ENCODE measurements at places on chromosomes 11 and 22.

DNA sequence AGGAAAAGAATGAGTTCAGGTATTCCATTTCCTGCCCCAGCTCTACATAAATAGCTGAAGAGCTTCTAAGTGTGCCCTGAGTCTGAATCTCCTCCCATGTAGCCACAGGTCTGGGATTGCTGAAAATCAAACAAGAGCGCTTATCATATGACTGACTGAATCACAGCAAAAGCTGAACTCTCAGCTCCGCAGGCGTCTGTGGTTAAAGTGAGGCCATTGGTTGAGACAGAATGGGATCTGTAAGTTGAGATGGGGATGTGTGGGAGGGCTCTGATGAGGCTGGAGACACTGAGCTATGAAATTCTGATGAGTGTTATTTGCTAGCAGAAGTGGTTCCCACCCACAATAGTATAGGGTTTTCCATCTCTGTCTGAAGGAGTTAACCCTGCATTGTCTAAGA lies 637.0 kb downstream of the OPCML start:
- no peak for DNase-seq

- DNase-seq, result no peak
These were observed 79.7 kb downstream of the SHANK2 start for GRCh38 chr11:71172680-71173079.

DNA sequence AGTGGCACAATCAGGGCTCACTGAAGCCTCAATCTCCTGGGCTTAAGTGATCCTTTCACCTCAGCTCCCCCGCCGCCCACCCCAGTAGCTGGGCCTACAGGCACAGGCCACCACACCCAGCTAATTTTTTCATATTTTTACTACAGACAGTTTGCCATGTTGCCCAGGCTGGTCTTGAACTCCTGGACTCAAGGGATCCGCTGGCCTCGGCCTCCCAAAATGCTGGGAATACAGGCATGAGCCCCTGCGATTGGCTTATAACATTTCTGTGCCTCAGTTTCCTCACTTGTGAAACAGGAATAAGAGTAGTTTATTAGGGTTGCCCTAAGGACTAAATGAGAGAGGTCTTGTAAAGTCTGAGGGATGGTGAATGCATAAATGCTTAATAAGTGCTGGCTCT lies 1.2 kb downstream of the VSTM5 start:
- DNase-seq, result no peak

- DNase-seq, result no peak
These were observed 160.3 kb upstream of the PDGFD start for GRCh38 chr11:104324276-104324675.

- DNase-seq, result no peak
These were observed 199.5 kb downstream of the TENM4 start for GRCh38 chr11:79241205-79241851.

- DNase-seq, result no peak
These were observed 143.5 kb upstream of the PLET1 start for GRCh38 chr11:112404112-112404511.

- DNase-seq, result peak; percentile 94
These were observed 3.1 kb downstream of the CDC42EP1 start for GRCh38 chr22:37563153-37564081.

DNA sequence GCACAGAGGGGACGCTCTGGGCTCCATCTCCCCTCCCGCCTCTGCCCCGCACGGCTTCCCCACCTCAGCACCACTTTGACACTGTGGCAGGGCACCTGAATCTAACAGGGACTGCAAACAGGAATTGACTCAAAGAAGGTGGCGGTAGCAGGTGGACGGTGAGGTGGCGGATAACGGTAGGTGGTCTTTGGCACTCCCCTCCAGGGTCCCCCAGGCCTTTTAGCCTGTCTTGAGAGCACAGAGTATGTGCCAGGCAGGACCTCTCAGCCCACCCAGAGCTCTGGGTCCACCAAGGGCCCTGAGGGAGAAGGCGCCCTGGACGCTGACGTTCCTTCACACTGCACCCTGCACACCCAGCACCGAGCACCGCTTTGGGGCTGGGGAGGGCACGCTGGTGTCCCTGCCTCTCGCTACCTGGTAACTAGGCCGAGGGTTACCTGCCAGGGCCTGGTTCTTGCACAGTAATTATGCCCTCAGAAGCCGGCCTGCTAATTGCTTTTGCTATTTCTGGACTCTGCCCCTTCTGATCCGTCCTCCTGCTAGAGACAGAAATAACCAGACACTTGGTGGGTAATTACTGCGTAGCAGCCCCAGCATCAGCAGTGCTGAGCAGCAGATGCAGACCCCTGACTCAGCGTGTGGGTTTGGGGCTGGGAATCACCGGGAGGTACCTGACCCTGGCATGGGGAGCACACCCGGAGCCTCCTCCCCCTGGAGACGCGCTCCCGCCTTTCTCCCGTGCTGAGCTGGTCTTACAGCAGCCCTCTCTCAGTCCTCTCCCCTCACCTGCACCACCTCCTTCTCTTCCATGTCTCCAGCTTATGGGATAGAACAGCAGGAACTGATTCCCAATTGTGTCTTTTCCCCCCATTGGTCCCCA lies 103.3 kb upstream of the B3GAT1 start:
- DNase-seq, result no peak

- DNase-seq, result no peak
These were observed 31.2 kb downstream of the ARHGAP8 start for GRCh38 chr22:44783581-44783980.

DNA sequence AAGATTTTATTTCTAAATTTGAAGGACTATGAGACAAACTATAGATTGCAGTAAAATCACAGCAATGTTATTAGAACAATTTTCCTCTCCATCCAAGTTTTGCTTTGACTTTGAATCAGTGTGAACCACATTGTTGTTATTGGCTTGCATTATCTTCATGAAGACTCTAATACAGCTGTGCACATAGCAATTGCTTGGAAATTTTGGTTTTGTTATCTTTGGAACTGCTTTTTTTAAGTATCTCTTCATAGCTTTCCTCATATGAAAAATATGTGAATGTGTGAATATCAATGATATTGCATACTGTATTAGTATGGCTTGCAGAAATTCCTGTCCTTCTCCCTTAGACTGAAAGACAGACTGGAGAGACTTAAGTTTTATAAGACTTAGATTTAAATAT lies 666.6 kb downstream of the LUZP2 start:
- no peak for DNase-seq

DNA sequence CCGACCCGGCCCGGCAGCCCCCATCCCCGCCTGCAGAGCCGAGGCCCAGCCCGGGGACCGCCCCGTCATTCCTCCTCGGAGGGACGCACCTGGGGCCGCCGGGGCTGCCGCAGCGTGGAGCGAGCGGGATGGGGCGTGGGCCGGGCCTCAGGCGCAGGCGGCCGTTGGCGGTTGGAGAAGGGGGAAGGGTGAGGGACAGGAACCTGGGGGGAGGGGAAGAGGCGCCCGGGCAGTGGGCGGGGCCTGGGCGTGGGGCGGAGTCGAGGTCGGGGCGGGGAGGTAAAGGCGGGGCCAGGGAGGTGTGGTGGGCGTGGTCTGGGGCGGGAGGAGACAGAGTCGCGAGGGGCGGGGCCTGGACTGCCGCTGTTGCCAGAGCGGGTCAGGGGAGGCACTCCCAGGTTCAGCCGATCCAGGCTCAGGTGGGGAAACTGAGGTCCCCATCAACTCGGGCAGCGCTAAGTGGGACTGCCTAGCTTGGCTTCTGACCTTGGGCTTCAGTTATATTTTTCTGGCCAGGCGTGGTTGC lies at the start of gene TESMIN:
TSS of gene TESMIN (minus strand) at position 190 of the 526 bp plus-strand sequence. CDS start 860 bp downstream, outside the sequence.
- DNase-seq, result peak; percentile 98

DNA sequence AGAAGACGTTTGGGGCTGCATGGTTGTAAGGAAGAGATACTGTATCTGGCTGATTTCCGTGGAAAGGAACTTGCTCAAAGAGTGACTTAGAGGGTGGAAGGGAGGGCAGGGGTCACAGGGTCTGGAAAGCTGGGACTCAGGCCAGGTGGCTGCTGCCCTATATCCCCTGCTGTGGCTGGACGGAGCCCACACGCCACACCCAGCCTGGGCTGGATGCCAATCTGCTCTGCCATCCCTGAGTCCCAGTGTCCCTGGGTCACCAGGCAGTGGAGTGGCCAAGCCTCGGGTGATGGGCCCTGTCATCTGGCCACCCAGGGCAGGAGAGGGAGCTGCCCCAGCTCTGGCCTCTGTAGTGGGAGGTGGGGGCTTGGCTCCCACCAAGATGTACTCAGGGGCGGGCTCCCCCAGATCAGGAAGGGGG lies 26.5 kb upstream of the KRTAP5-7 start:
- DNase-seq, result no peak

- no peak for DNase-seq
These were observed 47.1 kb downstream of the RRP8 start for GRCh38 chr11:6556139-6556949.

GRCh38 chr11:35250192-35250591 lies 111.2 kb downstream of the CD44 start:
- DNase-seq, result no peak

DNA sequence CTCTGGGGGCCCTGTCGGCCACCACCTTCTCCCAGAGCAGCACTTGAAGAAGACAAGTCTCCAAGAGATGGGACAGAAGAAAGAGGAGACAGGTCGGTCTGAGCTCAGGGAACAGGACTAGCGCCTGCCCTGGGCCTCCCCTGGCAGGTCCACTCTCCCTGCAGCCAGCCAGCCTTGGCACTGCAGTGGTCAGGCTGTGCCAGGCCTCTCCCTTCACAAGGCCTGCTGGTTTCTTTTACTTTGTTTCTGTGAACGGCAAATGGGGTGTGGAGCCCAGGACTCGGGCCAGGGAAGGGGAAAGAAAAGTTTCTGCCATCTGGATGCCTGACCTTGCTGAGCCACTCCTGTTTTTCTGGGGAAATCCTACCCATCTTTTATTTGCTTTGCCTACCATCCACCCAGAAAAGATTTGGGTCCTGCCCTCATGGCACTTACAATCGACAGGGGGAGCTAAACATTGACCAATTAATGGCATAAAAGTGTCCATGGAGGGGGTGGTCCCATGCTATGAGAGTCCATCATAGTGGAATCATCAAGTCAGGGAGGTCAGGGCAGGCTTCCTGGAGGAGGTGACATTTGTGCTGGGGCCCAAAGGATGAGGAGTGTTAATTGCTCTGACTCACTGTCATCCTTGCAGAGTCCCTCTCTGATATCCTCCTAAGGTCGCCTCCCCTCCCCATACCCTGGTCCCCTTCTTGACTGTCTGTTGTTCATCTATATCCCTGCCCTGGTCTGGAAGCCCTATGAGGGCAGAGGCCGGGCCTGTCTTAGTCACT lies 65.2 kb downstream of the NFAM1 start:
- DNase-seq, result no peak

DNA sequence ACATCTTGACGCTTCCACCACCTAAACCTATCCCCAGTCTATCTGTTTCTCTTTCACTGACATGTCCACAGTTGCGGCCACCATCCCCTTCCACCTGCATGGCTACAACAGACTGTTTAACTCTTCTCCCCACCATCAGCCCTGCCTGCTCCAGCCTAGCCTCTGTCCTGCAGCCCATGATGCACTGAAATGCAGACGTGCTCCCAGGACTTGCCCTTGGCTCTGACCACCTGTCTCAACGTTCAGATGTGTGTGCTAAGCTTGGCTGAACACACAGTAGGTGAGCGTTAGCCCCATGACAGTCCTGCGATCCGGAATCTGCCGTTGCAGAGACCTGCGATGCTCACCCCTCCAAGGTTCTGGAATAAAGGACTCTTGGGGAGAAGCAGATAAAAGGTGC lies 22.7 kb downstream of the CBX7 start:
- DNase-seq, result no peak

DNA sequence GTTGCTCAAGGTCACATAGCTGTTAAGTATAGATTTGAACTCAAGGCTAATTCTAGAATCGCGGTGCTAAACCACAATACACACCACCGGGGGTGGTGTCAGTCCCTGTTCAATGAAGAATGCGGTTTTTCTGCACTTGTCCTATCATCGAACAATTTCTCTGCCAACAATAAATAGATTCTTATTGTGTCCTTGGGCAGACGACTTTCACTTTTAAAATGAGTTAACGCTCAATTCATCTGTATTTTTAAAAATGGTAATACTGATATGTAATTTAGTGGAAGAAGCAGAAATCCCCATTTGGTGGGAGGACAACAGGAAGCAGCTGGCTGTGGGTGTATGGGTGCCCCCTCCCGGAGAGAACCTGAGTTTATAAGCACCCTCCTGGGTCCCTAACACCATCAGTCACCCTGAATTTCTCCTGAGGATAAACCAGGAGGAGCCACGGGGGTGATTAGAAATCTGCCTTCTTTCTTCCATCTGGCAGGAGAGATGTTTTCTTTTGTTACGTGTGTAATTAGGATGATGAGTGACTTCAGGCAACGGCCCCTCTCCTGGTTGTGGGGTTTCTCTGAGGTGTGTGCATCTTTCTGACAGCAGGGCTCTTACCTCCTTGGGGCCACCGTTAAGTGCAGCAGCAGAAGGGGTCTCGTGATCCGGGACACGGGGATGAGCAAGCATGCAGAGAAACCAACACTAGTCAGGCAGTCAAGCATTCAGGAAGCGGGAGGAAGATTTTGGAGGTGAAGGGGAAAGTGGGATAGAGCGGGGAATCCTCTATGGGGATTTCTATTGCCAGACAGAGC lies 87.7 kb downstream of the GRAMD1B start:
- DNase-seq, result no peak

DNA sequence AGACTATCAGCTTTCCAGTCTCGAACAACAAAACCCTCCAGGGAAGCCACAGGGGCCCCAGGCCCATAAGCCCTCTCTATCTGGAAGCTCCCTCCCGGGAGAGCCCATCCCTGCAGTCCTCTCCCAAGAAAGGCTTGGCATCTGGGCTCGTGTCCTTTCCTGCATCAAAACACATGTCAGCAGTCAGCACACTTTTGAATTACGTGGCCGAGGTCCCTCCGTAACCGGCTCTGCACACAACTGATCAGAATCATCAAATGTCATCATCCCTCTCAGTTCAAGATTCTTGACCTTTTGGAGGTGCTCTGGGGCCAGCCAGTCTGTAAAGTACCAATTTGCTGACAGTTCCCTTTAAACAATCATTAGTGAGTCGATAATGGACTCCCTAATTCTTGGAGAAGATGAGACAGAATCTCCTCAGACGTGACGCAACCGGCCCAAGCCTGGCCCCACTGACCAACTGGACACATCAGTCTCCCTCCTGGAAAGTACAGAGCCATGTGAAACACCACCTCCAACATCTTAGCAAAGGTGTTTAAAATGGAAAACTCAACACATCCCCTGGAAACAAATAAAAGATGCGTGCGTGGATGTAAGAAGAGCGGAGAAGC lies 33.6 kb downstream of the MAFF start:
- DNase-seq, result no peak

- no peak for DNase-seq
These were observed 18.1 kb downstream of the CKAP5 start for GRCh38 chr11:46827995-46828394.
